ENCODE measurements at places on chromosomes 12 and 14.
A peak's percentile ranks its signal among the peaks of the same experiment; 100 is the strongest.

DNA sequence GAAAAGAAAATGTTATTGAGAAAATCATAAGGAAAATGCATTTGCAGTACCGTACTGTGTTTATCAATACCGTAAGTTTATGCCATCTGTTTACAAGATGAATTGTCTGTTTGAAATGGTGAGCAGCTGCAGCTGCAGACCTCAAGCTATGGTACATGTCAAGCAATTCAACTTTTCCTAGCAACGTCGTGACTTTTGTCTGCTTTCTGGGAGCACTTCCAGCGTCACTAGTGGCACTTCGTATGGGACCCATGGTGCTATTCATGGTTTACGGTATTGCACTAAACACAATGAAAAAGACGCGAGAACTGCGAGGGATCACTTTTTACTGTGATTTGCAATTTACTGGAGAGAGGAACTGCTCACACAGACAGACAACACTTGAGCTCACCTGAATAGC lies 160.8 kb downstream of the UNC79 start:
- peak; percentile 16 for DNase-seq

DNA sequence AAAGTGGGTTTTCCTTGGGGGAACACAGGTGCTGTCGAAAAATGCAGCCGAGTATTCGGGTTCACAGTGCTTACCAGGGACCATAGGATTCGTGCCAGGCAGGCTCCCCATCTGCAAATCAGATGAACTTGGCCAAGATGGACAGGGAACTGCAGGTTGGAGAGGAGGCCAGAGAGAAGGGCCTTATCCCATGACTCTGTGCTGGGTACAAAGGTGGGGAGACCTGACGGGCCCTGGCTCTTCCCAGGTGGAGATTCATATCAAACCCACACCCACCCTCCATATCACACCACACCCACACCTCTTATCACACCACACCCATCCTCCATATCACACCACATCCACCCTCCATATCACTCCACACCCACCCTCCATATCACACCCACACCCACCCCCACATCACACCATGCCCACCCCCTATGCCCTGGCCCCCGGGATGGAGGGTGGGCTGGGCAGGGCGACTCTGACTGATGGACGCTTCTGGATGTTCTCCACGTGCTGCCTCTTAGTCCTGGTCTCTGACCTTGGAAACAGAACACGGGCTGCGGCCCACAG lies 319.7 kb downstream of the ADGRD1 start:
- DNase-seq = no peak

DNA sequence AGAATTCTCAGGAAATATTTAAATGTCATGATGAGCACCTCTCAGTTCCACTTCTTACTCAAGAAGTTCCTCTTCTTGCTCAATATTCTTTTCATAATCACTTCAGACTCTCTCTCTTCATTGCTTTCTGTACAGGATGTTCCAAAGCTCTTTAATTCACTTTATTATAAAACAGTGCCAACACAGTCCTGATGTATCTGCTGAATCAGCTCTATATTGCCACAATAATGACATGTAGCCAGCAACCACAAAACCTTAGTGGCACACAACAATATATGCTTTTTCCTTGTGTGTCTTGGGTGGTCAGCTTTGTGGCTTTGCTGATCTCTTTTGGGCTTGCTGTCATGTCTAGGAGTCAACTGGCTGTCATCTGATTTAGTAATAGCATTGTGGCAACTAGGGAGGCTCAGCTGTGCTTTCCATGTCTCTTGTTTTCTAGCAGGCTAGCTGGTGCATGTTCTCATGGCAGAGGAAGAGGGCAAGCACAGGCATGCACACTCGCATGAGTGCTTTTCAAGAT lies 52.8 kb upstream of the SLC2A13 start:
- peak; percentile 29 for DNase-seq

DNA sequence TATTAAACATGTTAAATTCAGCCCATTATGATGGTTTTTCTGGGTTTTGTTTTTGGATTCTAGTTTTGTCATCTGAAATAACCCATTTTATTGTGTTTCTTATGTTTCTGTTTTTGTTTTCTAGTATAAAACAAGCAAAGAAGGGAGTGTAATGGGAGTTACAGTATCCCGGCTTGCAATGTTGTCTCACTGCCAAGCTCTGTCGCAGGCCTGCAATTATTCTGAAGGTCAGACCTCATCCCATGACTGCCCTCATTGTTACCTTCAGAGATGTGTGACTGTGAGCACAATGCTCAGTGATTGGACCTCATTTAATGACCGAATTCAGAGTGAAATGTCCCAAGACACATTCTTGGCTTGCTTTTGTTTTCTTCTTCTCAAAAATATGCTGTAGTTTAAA lies 73.0 kb upstream of the ATF1 start:
- peak; percentile 85 for DNase-seq

- DNase-seq = no peak
Measured at GRCh38 chr12:63196168-63196567, 45.2 kb upstream of the AVPR1A start.

- no peak for DNase-seq
Measured at GRCh38 chr12:32069071-32069470, 37.6 kb upstream of the BICD1 start.

GRCh38 chr12:74646831-74647230 lies 109.2 kb downstream of the ATXN7L3B start:
- peak; percentile 68 for DNase-seq

GRCh38 chr12:40000884-40001283 lies 105.0 kb downstream of the SLC2A13 start:
- no peak for DNase-seq

- no peak for DNase-seq
Measured at GRCh38 chr12:131441060-131441396, 269.9 kb upstream of the SFSWAP start.
